Epithelial cell of proximal tubule (primary cell): ENCODE measurements at places on chromosomes 5 and 9. TPM values are rescaled to one million over a fixed set of nuclear protein-coding genes. Genes with fewer than 3 reads are reported as not detected.

GRCh38 chr9:95740217-95741004 lies 135.1 kb upstream of the ERCC6L2 start:
- no peak for DNase-seq

DNA sequence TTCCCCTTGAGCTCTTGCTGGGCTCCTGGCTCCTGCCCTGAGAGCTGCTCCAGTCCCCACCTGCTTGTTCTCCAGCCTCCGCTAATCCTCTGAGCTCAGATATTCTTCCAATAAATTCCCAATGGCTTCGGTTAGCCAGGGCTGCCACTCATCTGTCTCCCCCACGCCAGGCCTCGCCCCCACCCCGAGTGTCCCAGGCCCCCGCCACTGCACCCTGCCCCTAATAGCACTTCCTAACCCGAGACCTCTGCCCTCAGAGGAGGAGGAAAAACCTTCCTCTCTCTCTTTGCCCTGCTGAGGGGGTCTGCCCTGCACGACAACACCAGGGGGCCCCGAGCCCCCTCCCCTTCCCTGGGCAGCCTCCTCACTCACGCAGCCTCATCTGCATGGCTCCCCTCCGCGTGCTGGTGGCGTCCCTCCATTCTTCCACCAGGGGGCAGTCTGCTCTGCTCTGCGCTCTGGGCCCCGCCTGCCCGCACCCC lies 5.4 kb upstream of the LCN15 start:
- DNase-seq: no peak

- no peak for DNase-seq
Observed at GRCh38 chr5:3305432-3305831, 290.2 kb upstream of the IRX1 start.

- DNase-seq: no peak
Observed at GRCh38 chr5:29148073-29148472, 2045.4 kb upstream of the CDH6 start.

DNA sequence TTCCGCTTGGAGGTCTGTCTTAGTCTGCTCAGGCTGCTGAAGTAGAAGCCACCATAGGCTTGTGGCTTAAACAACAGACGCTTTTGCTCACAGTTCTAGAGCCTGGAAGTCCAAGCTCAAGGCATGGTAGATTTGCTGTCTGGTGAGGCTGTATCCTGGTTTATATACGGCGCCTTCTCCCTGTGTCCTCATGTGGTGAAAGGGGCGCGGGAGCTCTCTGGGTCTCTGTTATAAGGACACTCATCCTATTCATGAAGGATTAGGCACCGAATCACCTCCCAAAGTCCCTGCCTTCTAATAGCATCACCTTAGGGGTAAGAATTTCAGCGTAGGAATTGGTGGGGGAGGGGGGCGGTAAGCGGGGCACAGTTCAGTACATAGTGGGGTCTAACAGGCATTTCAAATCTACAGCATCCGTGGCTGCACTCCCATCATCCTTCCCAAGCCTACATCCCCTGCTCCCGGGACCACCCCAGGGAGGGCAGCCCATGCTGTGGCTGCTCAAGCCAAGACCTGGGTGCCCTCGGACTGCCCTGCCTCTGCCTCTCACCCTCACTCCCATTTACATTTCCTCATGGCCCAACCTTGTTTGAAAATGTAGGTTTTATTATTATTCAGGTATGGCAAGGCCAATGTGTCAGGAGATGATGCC lies 15.1 kb upstream of the LPCAT1 start:
- no peak for DNase-seq

- no peak for DNase-seq
Observed at GRCh38 chr5:106637275-106637674, 1033.5 kb downstream of the EFNA5 start.

DNA sequence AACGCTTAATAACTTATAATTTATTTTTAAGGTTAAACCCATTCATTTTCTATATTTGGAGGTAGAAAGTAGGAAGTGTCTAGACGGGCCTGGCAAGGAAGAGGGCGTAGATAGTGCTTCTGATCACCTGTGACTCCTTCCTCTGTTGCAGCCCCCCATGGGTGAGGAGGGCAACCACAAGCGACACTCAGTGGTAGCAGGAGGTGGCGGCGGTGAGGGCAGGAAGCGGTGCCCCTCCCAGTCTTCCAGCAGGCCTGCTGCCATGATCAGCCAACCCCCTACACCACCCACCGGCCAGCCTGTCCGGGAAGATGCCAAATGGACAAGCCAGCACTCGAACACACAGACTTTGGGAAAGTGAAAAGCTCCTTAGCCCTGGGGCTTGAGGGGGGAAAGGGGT lies 36.7 kb downstream of the FAXDC2 start:
- DNase-seq: no peak

DNA sequence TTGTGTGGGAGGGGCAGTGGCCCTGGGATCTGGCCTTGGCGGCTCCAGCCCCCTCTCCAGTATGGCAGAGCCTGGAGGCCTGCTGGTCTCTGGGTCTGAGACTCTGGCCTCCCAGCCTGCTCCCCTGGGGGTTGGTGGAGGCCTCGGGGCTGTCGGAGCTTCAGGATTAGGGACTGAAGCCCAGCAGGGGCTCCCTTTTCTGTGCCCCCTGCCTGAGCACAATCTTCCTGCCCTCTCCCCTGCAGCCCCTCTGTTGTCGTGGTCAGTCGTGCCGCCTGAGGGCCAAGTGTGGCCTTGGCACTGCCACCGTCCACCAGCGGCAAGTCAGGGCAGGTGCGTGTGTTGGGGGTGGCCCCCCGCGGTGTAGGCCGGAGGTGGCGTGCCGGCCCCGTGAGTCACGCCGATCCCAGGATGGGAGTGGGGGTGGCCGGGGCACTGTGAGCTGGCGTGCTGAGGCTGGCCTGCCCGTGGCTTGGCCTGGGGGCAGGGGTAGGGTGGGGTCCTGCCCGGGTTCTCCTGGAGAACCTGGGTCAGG lies 53.6 kb downstream of the RXRA start:
- DNase-seq: no peak

GRCh38 chr9:33223696-33224095 lies 16.3 kb upstream of the SPINK4 start:
- DNase-seq: no peak

GRCh38 chr9:131418143-131419025 lies 24.5 kb downstream of the PRRC2B start:
- DNase-seq: no peak

- DNase-seq: no peak
Observed at GRCh38 chr5:129171194-129171944, 76.8 kb downstream of the ISOC1 start.

The PHYHD1 gene
- 21.2 and 22.5 TPM in 2 replicates for total RNA-seq

The PMPCA gene
- total RNA-seq: 50.7 and 82.5 TPM in 2 replicates

The CDC25C gene
- 14.2 and 17.6 TPM in 2 replicates for total RNA-seq

The FCN2 gene
- total RNA-seq: not detected in 2 replicates

The FGD3 gene
- 0.14 and 0.58 TPM in 2 replicates for total RNA-seq
